HFFc6 (cell line): ENCODE measurements at places on chromosomes 4 and X.

- DNase-seq, result no peak
Observed at GRCh38 chr4:7910263-7910896, 29.3 kb downstream of the AFAP1 start.

- no peak for DNase-seq
Observed at GRCh38 chrX:121496966-121497365, 449.6 kb downstream of the GLUD2 start.

GRCh38 chrX:66008328-66008970, 31.4 kb downstream of the VSIG4 start:
- no peak for DNase-seq

- DNase-seq, result no peak
Observed at GRCh38 chr4:155706147-155706546, 39.5 kb downstream of the GUCY1A1 start.

GRCh38 chr4:128303986-128304385, 16.4 kb upstream of the PGRMC2 start:
- no peak for DNase-seq

GRCh38 chr4:23737571-23737970, 152.3 kb downstream of the PPARGC1A start:
- no peak for DNase-seq

DNA sequence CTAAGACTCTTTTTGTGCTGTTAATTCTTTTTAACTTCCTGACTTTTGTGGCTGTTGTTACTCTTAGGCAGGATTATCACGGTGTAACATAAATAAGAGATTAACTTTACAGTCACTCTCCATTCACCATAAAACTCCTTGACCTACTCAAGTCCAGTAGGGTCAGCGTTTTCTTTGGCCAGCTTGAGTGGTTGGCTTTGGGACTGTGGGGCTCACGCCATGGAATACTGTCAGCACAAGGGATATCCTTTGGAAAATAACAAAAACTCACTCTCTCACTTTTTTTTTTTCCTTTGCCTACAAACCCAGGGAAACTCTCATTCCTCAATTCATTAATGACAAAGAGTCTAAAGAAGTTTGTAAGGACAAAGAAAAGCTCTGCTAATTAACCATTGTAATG, 89.4 kb upstream of the TLL1 start:
- no peak for DNase-seq

DNA sequence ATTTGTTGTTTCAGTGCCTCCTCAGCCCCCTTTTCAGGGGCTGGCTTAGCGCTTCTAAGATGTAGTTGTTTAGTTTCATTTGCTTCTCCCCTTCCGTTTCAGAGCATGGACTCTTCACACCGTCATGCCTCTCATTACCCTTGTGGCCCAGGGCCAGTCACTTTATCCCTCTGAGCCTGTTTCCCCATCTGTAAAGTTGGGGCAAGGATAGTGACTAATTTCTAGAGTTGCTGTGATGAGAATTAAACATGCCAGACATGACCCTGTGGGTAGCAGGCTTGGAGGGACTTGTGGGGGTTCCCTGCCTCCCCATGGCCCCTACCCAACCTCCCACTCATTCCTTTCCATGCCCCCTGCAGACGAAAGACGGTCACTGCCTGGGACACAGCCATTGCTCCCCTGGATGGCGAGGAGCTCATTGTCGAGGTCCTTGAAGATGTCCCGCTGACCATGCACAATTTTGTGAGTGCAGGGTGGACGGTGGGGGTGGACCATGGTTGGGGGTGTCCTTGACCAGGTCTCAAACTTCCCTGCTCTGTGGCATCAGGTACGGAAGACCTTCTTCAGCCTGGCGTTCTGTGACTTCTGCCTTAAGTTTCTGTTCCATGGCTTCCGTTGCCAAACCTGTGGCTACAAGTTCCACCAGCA, 3.6 kb downstream of the ARAF start:
- DNase-seq, result no peak

GRCh38 chr4:142983065-142983464, 137.0 kb upstream of the INPP4B start:
- no peak for DNase-seq

DNA sequence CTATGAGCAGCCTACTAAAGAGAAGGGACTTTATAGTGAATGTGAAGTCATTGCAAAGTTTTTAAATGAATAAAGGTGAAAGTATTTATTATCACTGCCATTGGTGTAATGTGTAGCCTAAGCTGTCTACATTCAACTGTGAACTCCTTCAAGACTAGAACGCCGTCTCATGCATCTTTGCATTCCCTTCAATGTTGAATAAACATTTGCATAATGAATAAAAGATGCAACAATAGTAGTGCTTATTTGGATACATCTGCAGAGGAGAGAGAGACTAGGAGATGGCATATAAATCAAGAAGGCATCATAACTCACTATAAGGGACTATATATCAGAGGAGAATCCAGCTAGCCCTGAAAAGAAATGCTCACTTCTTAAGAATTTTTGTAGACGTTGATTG, 1623.8 kb upstream of the TENM3 start:
- no peak for DNase-seq

GRCh38 chr4:627347-628125, 2.2 kb downstream of the PDE6B start:
- DNase-seq, result no peak

DNA sequence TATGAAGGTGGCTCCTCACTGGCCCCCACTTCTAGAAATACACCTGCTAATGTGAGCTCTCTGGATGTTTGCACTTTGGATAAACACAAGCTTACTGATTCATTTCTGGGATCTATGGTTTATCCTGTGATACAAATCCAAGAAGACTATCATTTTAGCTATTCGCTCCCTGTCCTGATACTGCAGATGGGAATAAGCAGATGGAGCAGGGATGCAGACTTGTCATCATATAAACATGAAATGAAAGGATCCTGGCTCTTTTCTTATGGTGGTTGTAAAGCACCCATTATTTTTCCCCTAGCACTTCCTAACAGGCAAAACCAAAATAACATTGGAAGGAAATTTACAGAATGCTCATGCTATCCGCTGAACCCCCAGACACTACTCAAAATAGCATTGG, 162.9 kb upstream of the NOCT start:
- DNase-seq, result no peak

- DNase-seq, result no peak
Observed at GRCh38 chrX:137568741-137569469, 3.0 kb downstream of the ZIC3 start.

- DNase-seq, result no peak
Observed at GRCh38 chr4:73718375-73719373, 21.7 kb upstream of the CXCL8 start.

DNA sequence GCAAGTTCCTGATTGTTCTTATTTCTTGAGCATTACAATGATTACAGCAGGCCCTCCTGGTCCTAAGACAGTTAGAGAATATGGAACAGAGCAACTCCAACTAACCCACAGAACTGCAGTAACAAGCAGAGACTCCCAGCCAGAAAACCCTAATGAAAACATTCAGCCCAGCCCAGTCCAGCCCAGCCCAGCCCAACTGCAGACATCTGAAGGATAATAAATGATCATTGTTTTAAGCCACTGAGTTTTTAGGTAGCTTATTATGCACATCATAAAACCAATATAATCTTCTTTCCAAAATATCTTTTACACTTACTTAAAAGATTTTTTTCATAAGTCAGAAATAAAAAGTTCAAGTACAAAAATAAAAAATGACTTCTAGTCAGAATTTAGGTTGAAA, 51.3 kb downstream of the SPOCK3 start:
- no peak for DNase-seq

DNA sequence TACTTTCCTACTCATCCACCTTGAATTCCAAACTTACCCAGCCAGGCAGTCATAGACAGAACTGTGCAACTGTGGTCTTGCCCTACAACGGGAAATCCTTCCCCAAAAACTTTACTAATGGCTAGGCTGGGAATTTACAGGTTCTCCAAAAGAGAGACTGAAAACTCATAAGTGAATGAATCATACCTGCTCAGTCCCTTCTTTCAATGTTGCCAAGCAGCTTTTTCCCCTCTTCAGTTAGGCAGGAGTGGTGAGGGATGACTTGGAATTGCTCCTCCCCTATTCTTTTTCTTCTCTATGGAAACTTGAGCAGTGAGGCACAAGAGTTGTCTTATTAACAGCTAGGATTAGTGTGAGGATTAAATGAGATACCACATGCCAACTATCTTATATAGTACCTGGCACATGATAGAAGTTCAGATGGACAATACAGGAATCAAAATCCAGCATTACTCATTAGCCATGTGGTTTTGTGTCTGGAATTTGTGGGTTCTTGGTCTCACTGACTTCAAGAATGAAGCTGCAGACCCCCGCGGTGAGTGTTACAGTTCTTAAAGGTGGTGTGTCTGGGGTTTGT, 105.9 kb downstream of the TEX13A start:
- no peak for DNase-seq

- DNase-seq, result no peak
Observed at GRCh38 chr4:187176261-187176910, 452.7 kb upstream of the FAT1 start.

- DNase-seq, result no peak
Observed at GRCh38 chr4:148071009-148071408, 339.1 kb downstream of the ARHGAP10 start.

DNA sequence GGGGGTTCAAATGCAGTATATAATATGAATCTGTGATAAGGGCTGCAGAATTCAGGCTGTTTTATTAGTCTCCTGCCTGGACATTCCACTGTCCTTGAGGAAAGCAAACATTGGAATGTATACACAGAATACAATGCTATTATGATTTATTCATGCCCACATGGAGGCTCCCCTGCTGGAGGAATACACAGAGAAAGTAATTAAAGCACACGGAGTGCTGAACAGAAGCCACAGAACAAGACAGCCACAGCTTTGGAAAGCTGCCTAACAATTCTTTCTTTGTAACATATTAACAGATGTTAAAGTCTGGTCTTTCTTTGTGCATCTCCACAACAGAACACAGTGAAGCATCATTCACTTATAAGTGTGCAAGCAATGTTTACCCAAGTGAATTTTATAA, 155.8 kb downstream of the ARAP2 start:
- DNase-seq, result no peak

DNA sequence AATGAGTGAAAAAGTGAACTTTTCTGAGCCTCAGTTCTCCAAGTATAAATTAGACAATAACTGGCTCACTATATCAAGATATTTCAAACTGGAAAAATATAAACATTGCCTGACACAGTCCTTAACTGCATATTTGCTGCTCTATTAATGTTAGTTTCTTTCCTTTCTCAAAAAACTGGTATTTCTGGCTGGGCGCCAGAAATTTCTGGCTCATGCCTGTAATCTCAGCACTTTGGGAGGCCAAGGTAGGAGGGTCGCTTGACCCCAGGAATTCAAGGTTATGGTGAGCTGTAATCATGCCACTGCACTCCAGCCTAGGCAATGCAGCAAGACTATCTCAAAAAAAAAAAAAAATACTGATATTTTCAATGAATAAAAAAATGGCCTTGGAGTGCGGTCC, 227.0 kb downstream of the MAGEB17 start:
- no peak for DNase-seq

- DNase-seq, result no peak
Observed at GRCh38 chr4:145266881-145267280, 86.5 kb upstream of the OTUD4 start.

- peak; percentile 41 for DNase-seq
Observed at GRCh38 chr4:77074981-77075855, 571 bp downstream of the CCNI start.

GRCh38 chrX:74231625-74232024, 72.4 kb upstream of the ZCCHC13 start:
- DNase-seq, result no peak

GRCh38 chr4:109191216-109191615, 111.2 kb downstream of the COL25A1 start:
- DNase-seq, result no peak

DNA sequence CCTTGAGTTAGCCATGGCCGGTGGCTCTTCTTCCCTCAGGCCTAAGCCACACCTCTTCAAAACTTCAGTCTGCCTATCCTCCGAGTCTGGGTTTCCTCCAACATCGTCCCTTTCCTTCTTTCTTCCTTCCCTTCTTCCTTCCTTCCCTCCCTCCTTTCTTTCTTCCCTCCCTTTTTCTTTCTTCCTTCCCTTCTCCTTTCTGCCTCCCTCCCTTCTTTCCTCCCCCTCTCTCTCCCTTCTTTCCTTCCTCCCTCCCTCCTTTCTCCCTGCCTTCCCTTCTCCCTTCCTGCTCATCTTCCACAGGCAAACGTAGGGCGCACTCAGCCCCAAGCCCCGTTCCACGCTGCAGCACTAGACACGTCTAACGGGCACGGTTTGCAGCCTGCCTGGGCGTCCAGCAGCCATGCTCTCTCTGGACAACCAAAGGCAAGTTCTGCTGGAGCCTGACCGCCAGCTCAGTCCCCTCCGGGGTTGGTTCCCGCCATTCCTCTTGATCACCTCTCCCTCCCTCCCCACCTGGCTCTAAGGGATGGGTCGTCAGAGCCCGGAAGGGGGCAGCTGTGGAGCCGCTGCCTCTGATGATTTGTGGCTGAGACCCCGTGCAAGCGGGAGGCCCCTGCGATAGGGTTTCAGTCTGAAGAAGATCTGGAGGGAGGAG, 34.1 kb upstream of the CLDN24 start:
- DNase-seq, result no peak

DNA sequence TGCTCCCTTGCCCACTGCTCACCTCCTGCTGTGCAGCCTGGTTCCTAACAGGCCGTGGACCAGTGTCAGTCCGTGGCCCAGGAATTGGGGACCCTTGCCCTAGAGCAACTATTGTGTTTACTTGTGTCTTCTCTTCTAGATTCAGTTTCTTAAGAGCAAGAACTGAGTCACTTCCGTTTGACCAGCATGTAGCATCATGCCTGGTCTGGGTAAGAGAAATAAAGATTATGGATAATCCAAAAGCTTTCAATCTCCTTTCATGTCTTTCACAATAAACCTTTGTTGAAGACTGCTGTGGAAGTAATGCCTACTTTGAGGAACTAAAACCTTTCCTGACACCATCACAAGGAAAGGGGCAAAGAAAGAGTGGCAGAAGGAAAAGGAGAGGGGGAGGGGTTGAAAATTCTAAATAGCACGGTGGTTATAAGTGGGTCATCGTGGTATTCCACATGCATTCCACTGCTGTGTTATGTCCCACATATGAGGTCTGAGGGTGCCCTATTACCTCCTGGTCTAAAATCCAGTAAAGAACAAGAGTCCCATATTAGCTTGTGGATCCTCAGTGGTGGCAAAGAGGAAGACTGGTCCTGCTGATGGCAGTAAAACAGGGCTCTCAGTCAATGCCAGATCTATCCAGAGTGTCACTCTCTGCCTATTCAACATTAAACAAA, 133.4 kb downstream of the RASL11B start:
- no peak for DNase-seq

DNA sequence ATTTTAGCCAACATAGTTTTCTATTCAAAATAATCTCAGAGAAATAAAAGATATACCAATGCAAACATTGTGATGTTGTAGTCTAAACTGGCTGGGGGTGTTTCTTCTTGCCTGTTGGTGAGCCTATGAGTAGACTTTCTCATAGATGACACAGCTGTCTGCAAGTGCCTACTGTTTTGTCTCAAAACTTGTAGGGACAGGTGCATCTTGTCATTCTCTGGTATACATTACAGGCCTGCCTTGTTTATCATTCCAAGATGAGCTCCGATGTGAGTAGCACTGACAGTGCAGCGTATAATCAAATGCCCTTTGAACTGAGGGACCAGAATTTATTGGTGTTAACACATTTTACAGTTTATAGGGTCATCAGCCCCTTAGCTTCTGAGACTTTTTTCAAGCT, 353.8 kb downstream of the PRDM5 start:
- DNase-seq, result no peak

GRCh38 chr4:175614890-175615289, 197.2 kb downstream of the GPM6A start:
- no peak for DNase-seq
